ENCODE measurements at places on chromosomes 1 and 21.

DNA sequence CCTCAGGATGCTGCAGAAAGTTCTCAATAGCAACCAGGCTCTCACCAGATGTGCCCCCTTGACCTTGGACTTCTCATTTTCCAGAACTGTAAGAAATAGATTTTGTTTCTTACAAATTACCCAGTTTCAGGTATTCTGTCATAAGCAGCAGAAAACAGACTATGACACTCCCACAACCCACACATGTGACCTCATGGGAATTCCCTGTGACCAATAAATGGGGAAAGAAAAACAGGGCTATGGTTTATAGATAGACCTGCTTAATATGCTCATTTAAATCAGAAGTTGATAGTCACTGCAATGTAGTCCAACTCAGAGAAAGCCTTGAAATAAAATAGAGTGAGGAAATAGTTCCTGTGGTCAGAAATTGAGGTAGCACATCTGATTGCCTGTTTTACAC, 380.9 kb upstream of the PTBP2 start:
- no peaks in the 10 kb centered on the region for H3K4me1 ChIP-seq
- H3K27me3 ChIP-seq, result no peaks in the 10 kb centered on the region
- DNase-seq, result peak; percentile 11
- no peak overlapping the region for H3K27ac ChIP-seq

GRCh38 chr1:79760531-79760930, 754.0 kb upstream of the ADGRL4 start:
- H3K4me3 ChIP-seq, result no peak overlapping the region
- H3K36me3 ChIP-seq, result no peaks in the 10 kb centered on the region
- H3K27me3 ChIP-seq, result no peaks in the 10 kb centered on the region
- no peak for DNase-seq
- no peak overlapping the region for H3K27ac ChIP-seq

- H3K27ac ChIP-seq, result no peak overlapping the region
- H3K4me1 ChIP-seq, result no peaks in the 10 kb centered on the region
- H3K27me3 ChIP-seq, result no peaks in the 10 kb centered on the region
- no peaks in the 10 kb centered on the region for H3K36me3 ChIP-seq
Measured at GRCh38 chr21:38178653-38179470, 77.9 kb upstream of the KCNJ15 start.

DNA sequence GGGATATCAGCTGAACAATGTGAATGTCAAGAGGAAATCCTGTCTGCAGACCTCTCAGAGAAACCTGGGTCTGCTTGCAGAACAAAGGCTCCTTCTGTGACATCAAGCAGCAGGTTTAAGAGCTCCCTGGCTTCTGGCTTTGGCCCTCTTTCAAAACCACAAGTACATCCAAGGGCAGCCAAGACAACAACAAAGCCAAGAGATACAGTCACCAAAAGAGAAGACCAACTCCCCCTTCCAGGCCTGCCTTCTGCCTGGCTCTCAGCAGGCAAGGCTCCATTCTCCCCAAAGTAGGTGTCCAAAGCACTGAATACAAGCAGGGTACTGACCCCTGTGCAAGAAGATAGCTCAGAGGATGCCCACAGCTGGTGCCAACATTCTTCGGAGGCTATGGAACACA, 11.5 kb downstream of the BCAR3 start:
- H3K4me3 ChIP-seq, result no peak overlapping the region
- H3K27ac ChIP-seq, result no peak overlapping the region
- DNase-seq, result no peak
- peaks cover 19% of the 10 kb centered on the region for H3K4me1 ChIP-seq
- H3K36me3 ChIP-seq, result no peaks in the 10 kb centered on the region

DNA sequence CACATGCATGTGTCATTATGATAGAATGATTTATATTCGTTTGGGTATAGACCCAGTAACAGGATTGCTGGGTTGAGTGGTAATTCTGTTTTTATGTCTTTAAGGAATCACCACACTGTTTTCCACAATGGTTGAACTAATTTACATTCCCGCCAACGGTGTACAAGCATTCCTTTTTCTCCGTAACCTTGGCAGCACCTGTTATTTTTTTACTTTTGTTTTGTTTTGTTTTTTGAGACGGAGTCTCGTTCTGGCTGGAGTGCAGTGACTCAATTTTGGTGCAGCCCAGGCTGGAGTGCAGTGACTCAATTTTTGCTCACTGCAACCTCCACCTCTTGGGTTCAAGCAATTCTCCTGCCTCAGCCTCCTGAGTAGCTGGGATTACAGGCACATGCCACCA, 8.5 kb upstream of the S100B start:
- H3K36me3 ChIP-seq, result no peaks in the 10 kb centered on the region
- no peak overlapping the region for H3K4me3 ChIP-seq
- no peak overlapping the region for H3K27ac ChIP-seq
- no peaks in the 10 kb centered on the region for H3K4me1 ChIP-seq
- no peaks in the 10 kb centered on the region for H3K27me3 ChIP-seq
- no peak for DNase-seq

DNA sequence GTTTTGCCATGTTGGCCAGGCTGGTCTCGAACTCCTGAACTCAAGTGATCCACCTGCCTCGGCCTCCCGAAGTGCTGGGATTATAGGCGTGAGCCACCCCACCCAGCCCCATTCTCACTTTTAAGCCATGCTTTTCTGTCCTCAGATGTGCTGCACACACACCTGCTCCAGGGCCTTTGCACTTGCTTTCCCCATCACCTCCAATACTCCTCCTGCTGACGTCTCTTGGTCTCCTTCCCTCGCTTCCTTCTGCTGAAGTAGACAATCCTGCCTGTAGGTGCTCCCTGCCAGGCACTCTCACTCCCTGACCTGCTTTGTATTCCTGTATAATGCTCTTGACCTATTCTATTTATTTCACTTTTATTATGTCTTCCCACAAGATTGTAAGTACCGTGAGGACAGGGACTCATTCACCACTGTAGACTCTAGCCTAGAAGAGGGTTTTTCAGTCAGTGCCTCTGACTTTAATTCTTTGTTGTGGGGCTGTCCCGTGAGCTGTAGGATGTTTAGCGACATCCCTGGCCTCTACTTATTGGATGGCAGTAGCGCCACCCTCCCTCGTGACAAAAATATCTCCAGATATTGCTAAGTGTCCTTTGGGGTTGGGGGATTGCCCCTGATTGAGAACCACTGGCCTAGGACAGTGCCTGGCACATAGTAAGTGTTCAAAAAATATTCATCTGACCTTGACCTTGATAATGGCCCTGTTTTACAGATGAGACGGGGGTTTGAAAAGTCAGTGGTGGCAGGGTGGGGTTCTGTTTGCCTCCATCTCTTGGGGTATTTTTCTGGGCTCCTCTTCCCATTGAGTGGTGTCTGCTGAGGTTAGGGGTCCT, 4.6 kb downstream of the TNFRSF1B start:
- peak overlapping the region; percentile 100 for H3K27ac ChIP-seq
- H3K36me3 ChIP-seq, result peaks cover 37% of the 10 kb centered on the region
- DNase-seq, result no peak
- H3K4me1 ChIP-seq, result peaks cover 81% of the 10 kb centered on the region
- H3K27me3 ChIP-seq, result no peaks in the 10 kb centered on the region

- no peaks in the 10 kb centered on the region for H3K36me3 ChIP-seq
- H3K27me3 ChIP-seq, result peaks cover 55% of the 10 kb centered on the region
- no peak within 1 kb of the TSS for H3K27ac ChIP-seq
- DNase-seq, result no peak
- peak within 1 kb of the TSS; percentile 74 for H3K4me3 ChIP-seq
Measured at GRCh38 chr1:157993147-157993917, at the start of gene KIRREL1. TSS of gene KIRREL1 (plus strand) at chr1:157993645. CDS start at chr1:157993677, 32 bp downstream.

DNA sequence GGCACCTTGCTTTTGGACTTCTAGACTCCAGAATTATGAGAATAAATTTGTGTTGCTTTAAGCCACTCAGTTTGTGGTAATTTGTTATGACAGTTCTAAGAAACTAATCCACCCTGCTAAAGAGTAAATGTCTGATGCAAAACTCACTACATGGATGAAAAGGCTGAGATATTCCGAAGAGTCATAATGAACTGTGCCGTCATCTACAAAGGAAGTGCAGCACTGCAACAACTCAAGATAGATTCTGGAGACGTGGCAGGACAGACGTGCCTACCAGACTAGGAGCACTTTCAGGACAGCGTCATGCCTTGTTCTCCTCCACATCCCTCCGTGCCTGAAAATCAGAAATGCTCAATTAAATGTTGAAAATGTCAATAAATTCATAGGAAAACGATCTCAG, 24.4 kb upstream of the IRF2BP2 start:
- H3K4me1 ChIP-seq, result no peaks in the 10 kb centered on the region
- H3K27me3 ChIP-seq, result no peaks in the 10 kb centered on the region
- no peak for DNase-seq
- no peak overlapping the region for H3K27ac ChIP-seq
- H3K4me3 ChIP-seq, result no peak overlapping the region

- no peak overlapping the region for H3K27ac ChIP-seq
- H3K36me3 ChIP-seq, result no peaks in the 10 kb centered on the region
- no peaks in the 10 kb centered on the region for H3K4me1 ChIP-seq
- H3K4me3 ChIP-seq, result no peak overlapping the region
Measured at GRCh38 chr21:37642493-37642892, 273.8 kb downstream of the KCNJ6 start.

- no peak overlapping the region for H3K4me3 ChIP-seq
- peaks cover 9% of the 10 kb centered on the region for H3K4me1 ChIP-seq
- no peaks in the 10 kb centered on the region for H3K27me3 ChIP-seq
- H3K36me3 ChIP-seq, result no peaks in the 10 kb centered on the region
- H3K27ac ChIP-seq, result no peak overlapping the region
Measured at GRCh38 chr1:172003766-172004530, 162.7 kb downstream of the DNM3 start.

- no peak for DNase-seq
- H3K36me3 ChIP-seq, result no peaks in the 10 kb centered on the region
- no peak overlapping the region for H3K4me3 ChIP-seq
- no peak overlapping the region for H3K27ac ChIP-seq
- H3K27me3 ChIP-seq, result no peaks in the 10 kb centered on the region
- H3K4me1 ChIP-seq, result no peaks in the 10 kb centered on the region
Measured at GRCh38 chr21:22450507-22450906, 1452.3 kb downstream of the NCAM2 start.

DNA sequence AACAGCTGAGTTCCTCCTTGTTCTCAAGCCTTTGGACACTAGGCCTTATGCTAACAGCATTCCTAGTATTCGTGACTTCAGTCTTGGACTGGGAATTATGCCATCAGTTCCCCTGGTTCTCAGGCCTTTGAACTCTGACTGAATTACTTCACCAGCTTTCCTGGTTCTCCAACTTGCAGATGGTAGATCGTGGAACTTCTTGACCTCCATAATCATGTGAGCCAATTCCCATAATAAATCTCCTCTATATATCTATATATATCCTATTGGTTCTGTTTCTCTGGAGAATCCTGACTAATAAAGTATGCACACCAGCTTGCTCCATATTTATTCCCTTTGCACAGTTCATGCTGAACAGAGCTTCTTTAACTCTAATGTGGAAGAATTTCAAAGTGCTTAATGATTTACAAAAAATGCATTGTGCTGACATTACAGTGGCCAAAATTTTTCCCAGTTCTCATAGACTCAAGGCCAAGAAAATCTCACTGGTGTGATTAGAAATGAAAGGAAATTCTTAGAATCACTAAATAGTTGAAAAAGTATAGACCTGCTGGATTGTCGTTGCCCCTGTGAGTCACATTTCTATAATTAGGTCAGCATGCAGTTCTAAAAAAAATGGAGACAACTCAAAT, 462.9 kb upstream of the ADAMTS5 start:
- H3K27ac ChIP-seq, result no peak overlapping the region
- no peak for DNase-seq
- H3K27me3 ChIP-seq, result no peaks in the 10 kb centered on the region
- no peaks in the 10 kb centered on the region for H3K4me1 ChIP-seq

DNA sequence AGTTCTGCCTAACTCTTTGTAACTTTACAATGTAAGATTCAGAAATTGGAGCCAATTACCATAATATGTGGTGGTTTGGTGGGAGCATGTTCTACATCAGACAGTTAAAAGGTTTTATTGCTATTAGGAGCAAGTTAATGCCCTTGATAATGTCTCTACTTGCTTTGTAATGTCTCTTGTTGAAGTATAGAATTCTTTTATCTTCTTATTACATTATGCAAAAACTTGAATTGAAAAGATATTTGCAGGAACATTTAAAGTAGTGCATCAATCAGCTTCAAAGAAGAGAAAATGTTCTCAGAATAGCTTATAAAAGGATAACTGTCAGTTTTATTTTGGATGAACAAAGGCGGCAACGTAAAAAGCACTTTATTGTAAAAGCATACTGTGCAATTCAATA, 77.8 kb downstream of the RWDD3 start:
- H3K4me3 ChIP-seq, result no peak overlapping the region
- H3K36me3 ChIP-seq, result no peaks in the 10 kb centered on the region
- H3K27ac ChIP-seq, result no peak overlapping the region
- peaks cover 2% of the 10 kb centered on the region for H3K27me3 ChIP-seq

DNA sequence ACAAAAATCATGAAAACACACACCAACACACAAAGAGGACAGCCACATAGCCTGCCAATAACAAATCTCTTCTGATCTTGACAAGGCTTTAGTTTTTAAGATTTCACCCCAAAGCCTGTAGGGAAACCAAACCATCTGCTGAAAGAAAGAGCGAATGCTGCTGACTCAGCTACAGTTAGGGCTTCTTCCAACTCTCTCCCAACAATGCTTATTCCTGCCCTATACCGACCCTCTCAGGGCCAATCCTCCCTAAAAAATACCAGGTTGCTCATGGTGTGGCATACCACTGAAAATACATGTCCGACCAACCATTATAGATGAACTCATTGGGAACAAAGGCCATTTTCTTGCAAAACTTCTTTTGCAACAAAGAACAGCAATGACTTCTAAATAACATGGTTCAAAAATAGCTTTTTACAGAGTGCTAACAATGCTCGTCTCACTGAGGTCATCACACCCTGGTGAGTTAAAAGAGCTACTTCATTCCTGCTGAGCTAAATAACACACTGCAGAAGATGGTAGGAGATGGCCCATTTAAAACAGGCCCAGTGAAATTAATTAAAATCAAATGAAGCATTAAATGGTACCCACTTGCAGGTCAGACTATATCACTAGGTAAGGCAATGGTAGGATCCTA, 86.1 kb downstream of the KIAA0319L start:
- H3K36me3 ChIP-seq, result peaks cover 54% of the 10 kb centered on the region
- H3K4me3 ChIP-seq, result no peak overlapping the region
- H3K27ac ChIP-seq, result no peak overlapping the region

GRCh38 chr1:5389101-5389885, 602.9 kb downstream of the NPHP4 start:
- H3K36me3 ChIP-seq, result no peaks in the 10 kb centered on the region
- H3K27ac ChIP-seq, result no peak overlapping the region
- no peaks in the 10 kb centered on the region for H3K4me1 ChIP-seq
- no peak for DNase-seq
- no peaks in the 10 kb centered on the region for H3K27me3 ChIP-seq
- H3K4me3 ChIP-seq, result no peak overlapping the region

- no peak overlapping the region for H3K27ac ChIP-seq
- H3K36me3 ChIP-seq, result no peaks in the 10 kb centered on the region
- H3K27me3 ChIP-seq, result no peaks in the 10 kb centered on the region
- H3K4me1 ChIP-seq, result no peaks in the 10 kb centered on the region
- DNase-seq, result no peak
Measured at GRCh38 chr1:222546548-222547259, 1.2 kb downstream of the HHIPL2 start.

GRCh38 chr21:46323227-46323709, 402 bp downstream of the C21orf58 start:
- H3K36me3 ChIP-seq, result no peaks in the 10 kb centered on the region
- peaks cover 43% of the 10 kb centered on the region for H3K4me1 ChIP-seq
- no peak for DNase-seq
- peak overlapping the region; percentile 47 for H3K27ac ChIP-seq
